Adrenal gland (tissue), 19 donors: ENCODE measurements at places on chromosomes 2 and 18. TPM values are rescaled to one million over a fixed set of nuclear protein-coding genes. Genes with fewer than 3 reads are reported as not detected.

The CEP76 gene
- polyA plus RNA-seq = 7.9 TPM

The SP110 gene
- polyA plus RNA-seq = 24.2 TPM

The TMEM37 gene
- 8.5 TPM for polyA plus RNA-seq

The SERPINB10 gene
- polyA plus RNA-seq = not detected

The SGPP2 gene
- 11.2 TPM for polyA plus RNA-seq

The GKN1 gene
- 1.7 TPM for polyA plus RNA-seq

The CCDC138 gene
- 1.0 TPM for polyA plus RNA-seq

The LOXL3 gene
- 11.2 TPM for polyA plus RNA-seq

The L3MBTL4 gene
- 3.9 TPM for polyA plus RNA-seq

The LAMA1 gene
- polyA plus RNA-seq = 0.16 TPM

The LYG2 gene
- not detected for polyA plus RNA-seq

The CCL20 gene
- 0.80 TPM for polyA plus RNA-seq

The LCT gene
- not detected for polyA plus RNA-seq

The TSHZ1 gene
- 10.1 TPM for polyA plus RNA-seq

The MOCOS gene
- polyA plus RNA-seq = 10.0 TPM

The TWIST2 gene
- polyA plus RNA-seq = 6.6 TPM

The SOCS6 gene
- polyA plus RNA-seq = 4.9 TPM

The SLC30A3 gene
- polyA plus RNA-seq = 1.3 TPM

The YPEL5 gene
- polyA plus RNA-seq = 64.4 TPM

The INHBB gene
- polyA plus RNA-seq = 8.7 TPM

The UGT1A5 gene
- not detected for polyA plus RNA-seq

The AMER3 gene
- polyA plus RNA-seq = 0.46 TPM

The CNPPD1 gene
- polyA plus RNA-seq = 62.7 TPM

The TCF7L1 gene
- polyA plus RNA-seq = 8.9 TPM

The CYP27A1 gene
- 75.5 TPM for polyA plus RNA-seq

The CSRNP3 gene
- polyA plus RNA-seq = 1.7 TPM

The PLA2R1 gene
- 7.3 TPM for polyA plus RNA-seq

The IL1RL1 gene
- polyA plus RNA-seq = 11.5 TPM

The MEP1B gene
- not detected for polyA plus RNA-seq

The GREB1 gene
- polyA plus RNA-seq = 2.3 TPM

The KIAA1328 gene
- polyA plus RNA-seq = 2.5 TPM

The LINC00305 gene
- polyA plus RNA-seq = not detected

The MAL gene
- polyA plus RNA-seq = 4.5 TPM

The FBXO36 gene
- polyA plus RNA-seq = 1.9 TPM

The INPP5D gene
- polyA plus RNA-seq = 15.6 TPM

The SATB2 gene
- 6.4 TPM for polyA plus RNA-seq

The LDLRAD4 gene
- polyA plus RNA-seq = 16.6 TPM

The ZNF532 gene
- polyA plus RNA-seq = 15.8 TPM

The PID1 gene
- polyA plus RNA-seq = 17.5 TPM

The ATP5F1A gene
- 194 TPM for polyA plus RNA-seq

The MROH2A gene
- polyA plus RNA-seq = 0.13 TPM

The CYTIP gene
- polyA plus RNA-seq = 2.5 TPM
